Left renal cortex interstitium (tissue), 4 donors: ENCODE measurements at places on chromosomes 1 and 21.

GRCh38 chr1:66951513-66951912 is 26.7 kb downstream of the MIER1 start:
- DNase-seq, result no peak

DNA sequence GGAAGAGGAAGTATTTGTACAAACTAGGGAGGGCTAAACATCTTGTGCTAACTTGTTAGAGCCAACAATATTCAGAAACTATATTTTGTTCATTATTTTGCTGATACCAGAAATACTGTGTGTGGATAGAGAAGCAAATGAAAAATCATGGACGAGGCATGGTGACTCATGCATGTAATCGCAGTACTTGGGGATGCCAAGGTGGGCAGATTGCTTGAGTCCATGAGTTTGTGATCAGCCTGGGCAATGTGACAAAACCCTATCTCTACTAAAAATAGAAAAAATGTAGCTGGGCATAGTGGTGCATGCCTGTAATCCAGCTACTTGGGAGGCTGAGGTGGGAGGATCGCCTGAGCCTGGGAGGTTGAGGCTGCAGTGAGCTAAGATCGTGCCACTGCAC is 13.4 kb downstream of the LRRC41 start:
- DNase-seq, result no peak

DNA sequence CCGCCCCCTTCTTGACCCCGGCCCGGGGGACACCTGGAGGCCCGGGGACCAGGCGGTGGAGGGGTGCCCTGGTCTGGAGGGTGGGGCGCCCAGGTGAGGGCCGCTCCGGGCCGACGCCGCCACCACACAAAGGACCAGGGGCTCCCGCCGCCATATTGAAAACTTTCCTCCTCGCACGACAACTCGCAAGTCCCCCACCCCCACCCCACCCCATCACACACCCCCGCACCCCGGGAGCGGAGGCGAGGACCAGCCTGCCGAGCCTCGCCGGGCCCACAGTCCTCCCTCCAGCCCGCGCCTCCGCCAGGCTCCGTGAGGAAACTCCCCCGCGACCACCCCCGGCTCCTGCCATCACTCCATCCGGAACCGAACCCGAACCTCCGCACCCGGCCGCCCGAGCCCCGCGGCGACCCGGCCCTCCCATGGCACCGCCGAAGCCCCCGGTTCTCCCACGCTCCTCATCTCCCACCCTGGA is 733 bp downstream of the KDM5B start:
- no peak for DNase-seq

GRCh38 chr1:206441336-206441967 is 28.8 kb upstream of the IKBKE start:
- no peak for DNase-seq

DNA sequence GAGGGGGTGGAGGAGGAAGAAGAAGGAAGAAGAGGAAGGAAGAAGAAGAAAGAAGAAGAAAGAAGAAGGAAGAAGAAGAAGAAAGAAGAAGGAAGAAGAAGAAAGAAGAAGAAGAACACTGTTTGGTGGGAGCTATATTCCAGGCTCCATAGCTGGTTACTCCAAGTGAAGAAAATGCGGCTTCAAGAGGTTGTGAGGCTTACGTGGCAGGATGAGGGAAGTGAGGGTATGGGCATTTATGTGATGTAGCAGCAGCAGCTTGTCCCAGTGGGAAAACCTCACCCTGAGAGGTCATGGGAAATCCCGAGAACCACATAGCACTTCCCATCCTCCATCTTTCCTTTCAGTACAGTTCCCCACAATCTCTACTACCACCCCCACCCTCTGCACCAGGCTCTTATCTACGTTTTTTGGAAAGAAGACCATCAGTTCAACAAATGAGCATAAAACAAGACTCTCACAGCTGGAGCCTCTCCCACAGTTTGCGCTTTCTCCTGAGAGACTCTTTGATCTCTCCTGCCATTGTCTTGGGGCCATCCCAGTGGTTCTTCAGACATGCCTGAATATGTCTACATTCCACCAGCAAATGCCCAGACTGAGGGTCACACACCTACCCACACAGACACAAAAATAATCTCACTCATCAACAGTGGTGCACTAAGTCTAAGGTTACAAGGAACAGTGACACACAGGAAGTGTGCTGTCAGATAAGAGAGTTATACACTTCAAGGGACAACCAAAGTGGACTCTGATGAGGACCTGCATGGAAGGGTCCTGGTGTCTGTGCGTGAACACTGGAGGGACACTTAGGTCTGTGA is 77.9 kb upstream of the KCNJ15 start:
- no peak for DNase-seq

DNA sequence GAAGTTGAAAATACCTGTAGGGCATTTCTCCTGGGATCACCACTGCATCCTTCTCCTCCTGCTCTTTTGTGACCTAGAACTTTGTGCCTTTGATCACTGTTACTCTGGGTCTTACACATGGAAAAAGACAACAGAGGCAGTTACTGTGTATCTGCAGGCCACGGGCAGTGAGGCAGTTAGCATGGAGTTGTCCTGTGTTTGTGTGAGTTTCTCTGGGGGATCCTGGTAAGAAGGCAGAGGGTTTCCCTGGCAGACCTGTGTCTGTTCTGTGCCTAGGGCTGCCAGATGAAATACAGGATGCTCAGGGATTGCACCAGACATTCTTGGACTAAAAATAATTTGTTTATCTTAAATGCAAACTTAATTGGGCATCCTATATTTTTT is 44.4 kb upstream of the SCCPDH start:
- no peak for DNase-seq
